ENCODE measurements at places on chromosomes 16 and 17.

DNA sequence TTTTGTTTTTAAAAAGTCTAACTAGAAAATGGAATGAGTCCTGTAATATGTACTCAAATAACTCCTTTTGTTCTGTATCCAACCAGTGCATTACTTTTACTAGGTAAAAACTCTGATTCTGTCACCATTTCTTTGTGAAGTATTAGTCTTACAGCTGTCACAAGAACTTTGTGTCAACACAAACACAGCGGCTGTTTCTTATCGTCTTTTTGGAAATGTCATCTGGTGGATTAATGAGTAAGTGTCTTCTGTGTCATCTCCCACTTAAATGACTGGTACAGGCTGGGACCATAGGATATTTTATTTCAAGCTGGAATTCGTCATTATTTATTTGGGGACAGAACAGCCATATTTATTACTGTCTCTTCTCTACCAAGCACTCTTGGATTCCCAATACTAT lies 19.1 kb upstream of the ALDH3A2 start:
- DNase-seq: no peak

GRCh38 chr16:57091975-57092785 lies at the start of gene CPNE2:
TSS of gene CPNE2 (plus strand) at chr16:57092583. CDS start at chr16:57110743, 18,160 bp downstream.
- peak; percentile 29 for DNase-seq

- DNase-seq: no peak
Measured at GRCh38 chr17:71502443-71502842, 618.4 kb upstream of the SOX9 start.

DNA sequence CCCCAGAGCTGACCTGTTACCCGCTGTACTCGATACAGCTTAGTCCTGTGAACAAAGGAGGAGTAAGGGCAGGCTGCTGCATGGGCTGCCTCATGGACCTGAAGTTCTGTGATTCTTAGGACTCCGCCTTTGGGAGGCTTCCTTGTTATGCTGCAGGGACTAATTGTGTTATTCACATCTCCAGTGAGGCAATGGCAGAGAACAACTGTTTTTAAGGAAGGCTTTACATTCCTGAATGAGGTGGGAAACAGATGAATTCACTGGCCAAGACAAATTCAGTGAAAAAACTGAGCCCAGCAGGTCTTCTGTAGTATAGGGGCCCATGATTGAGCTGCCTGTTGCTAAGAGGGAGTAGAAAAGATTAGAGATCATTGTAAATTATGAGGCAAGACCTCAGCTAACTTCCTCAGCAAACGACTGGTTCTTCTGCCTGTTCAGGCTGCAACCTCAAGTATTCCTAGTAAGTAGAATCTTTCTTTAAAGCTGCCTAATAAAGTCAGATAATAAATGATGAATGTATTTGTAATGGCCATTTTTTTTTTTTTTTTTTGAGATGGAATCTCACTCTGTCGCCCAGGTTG lies 26.3 kb downstream of the ADORA2B start:
- no peak for DNase-seq

DNA sequence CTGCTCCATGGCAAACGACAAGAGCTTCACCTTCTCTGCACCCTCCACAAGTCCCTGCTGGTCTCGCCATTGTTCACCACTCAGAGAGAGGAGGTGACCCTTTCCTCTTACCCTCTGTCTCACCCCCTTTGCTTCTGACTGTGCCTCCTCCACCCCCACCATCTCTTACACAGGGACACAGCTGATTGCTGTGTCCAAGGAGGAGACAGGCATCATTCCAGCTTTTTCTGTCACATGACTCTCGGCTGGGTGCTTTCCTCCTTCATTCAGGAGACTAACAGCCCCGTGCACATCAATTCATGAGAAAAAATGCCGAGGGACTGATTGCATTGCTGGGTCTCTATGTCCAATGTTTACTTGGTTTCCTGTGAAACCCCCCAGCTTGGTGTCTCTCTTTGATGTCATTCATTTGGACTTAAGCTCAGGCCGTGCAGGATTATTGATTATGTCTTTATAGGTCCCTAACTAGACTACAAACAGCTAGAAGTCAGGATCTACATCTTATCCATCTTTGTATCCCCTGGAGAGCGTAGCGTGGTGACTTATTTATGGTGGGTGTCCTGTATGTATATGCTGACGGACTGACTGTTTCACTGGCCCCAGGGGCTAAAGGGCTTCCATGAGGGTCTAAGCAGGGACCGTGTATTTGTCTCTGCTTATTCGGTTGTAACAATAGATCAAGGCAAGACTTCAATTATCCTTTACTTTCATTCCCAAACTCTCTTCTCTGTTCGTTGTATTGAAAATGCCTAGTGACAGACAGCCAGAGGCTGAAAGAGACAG lies 82.2 kb upstream of the CDH13 start:
- DNase-seq: no peak

- no peak for DNase-seq
Measured at GRCh38 chr17:78151514-78152008, 5.4 kb downstream of the C17orf99 start.

DNA sequence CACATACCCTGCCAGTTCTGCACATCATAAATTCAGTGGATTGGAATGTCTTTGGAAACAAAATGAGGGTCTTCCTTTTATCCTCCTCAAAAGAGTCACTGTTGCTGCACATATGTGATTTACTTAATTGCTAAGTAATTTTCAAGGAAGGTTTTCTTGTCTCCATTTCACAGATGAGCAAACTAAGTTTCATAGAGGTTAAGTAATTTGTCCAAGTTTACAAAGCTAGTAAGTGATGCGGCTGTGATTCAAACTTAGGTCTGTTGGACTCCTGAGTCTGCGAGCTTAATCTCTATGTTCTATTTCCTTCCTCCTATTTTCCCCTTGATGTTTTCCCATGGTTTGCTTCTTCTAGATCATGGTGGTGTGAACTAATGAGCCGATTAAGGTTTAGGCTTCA lies 13.7 kb upstream of the ERN2 start:
- no peak for DNase-seq

DNA sequence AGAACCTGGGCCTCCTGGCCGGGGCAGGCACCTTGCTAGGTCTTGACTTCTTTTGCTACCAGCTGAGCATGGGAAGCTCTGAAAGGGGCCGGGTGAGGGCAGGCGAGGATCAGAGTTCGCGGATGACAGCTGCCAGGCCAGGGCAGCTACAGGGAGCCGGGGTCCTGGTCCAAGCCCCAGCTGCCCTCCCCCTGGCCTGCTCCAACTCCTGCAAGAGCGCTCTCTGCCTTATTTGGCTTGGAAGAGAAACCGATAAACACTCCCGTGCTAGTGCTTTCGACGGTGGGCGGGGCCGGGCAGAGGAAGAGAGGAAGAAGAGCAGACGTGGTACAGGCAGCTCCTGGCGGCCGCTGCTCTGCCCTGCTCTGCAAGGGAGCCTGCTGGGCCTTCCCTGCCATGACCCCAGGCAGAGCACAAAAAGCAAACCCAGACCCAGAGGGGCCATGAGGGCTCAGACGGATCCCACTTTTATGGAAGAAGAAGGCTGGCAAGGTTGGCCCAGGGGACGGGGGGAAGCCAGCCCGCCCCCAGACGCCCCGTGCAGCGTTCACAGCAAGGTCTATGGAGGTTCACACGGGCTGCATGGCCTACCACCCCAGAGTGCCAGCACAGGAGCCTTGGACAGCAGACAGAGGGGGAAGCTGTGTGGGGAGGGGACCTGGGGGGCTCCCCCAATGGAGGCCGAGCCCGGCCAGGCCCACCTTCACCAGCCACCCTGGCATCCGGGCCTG lies 25.6 kb downstream of the PIEZO1 start:
- no peak for DNase-seq

DNA sequence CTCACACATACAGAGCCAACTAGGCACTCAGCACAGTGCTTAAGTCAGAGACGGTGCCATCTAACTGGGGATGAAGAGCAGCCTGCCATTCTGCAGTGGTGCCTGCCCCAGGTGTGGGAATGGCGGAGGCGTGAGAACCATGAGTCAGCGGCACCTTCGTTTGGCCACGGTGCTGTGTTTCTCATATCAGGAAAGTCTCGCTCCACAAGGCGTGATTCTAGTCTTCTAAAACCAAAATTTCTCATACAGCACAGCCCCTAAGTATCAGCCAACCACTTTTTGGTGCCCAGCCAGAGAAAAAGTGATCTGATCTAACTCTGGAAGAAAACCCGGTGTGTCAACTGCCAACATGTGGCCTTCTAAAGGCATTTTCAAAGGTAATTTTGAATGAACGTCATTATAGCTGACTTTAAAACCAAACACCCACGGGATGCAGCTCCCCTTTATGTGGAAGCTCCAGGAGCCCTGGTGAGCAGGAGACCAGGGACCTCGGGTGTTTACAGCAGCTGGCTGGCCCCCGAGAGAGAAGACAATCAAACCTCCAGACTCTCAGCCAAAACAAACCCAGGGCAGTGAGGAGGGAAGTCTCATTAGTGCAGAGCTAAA lies 54.6 kb downstream of the ABCC12 start:
- DNase-seq: no peak

DNA sequence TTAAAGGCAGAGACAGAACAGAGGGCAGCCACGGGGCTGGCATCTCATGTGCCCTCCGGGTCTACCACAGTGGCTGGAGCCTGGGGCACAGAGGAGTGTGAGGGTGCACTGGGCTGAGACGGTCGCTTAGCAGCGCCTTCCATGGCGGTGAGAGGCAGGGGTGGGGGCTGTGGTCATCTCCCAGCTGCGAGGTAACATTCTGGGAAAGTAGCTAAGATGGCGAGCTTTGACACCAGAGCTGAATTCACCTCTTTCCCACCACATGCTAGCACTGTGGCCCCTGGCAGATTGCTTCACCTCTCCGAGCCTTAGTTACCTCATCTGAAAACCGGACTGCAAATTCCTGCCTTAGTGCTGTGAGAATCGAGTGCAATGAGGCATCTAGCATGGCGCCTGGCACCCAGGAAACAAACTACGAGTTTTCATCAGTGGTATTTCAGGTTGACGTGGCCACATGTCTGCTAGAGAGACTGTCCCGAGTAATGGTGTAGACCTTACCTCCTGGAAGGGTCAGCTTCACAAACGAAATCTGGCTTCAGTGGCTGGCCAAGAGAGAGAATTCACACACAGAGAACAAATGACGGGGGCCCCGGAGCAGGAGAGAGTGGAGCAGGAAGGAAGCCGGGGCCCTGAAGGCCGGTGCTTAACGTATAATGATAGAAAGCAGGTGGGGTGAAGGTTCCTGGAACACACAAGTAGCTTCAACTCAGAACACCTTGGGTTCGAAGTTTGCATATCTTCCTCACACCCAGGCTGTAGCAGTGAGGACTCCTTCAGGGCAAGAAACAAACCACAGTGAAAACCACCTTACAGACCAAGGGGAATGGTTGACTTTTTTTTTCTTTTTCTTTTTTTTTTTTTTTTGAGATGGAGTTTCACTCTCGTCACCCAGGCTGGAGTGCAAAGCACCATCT lies 63.9 kb upstream of the RPH3AL start:
- DNase-seq: peak; percentile 83
